Posterior vena cava (tissue), 2 donors: ENCODE measurements at places on chromosomes 12 and 14. TPM values are rescaled to one million over a fixed set of nuclear protein-coding genes. Genes with fewer than 3 reads are reported as not detected.

The PRKCH gene
- total RNA-seq = 37.3 TPM

The HOTAIR gene
- total RNA-seq = 4.8 TPM

The OAS2 gene
- 17.7 TPM for total RNA-seq

The ASB2 gene
- 60.0 TPM for total RNA-seq

The FAM181A gene
- not detected for total RNA-seq

The SYT1 gene
- total RNA-seq = 2.6 TPM

The TAS2R31 gene
- 3.3 TPM for total RNA-seq

The LRRC9 gene
- total RNA-seq = not detected

GRCh38 chr12:98397323-98398105 is 117.9 kb upstream of the TMPO start:
- peak; percentile 92 for DNase-seq

GRCh38 chr12:131454418-131455217 is 256.3 kb upstream of the SFSWAP start:
- no peak for DNase-seq

- no peak for DNase-seq
Measured at GRCh38 chr12:101116911-101117310, 93.1 kb downstream of the SLC5A8 start.

- DNase-seq = no peak
Measured at GRCh38 chr12:5432011-5432400, at the start of gene NTF3. Gene NTF3 (plus strand): TSS chr12:5432108. CDS start chr12:5432325, 217 bp downstream.

- DNase-seq = no peak
Measured at GRCh38 chr12:80129895-80130530, 30.7 kb downstream of the OTOGL start.
